ENCODE measurements at places on chromosomes 2 and 18.

- H3K27me3 ChIP-seq: peaks cover 41% of the 10 kb centered on the region
- H3K27ac ChIP-seq: no peak overlapping the region
- H3K4me3 ChIP-seq: peak overlapping the region; percentile 25
- no peak for DNase-seq
- peaks cover 4% of the 10 kb centered on the region for H3K36me3 ChIP-seq
- peaks cover 50% of the 10 kb centered on the region for H3K4me1 ChIP-seq
These were observed 234.0 kb downstream of the HAUS1 start for GRCh38 chr18:46338205-46338604.

- H3K27me3 ChIP-seq: peaks cover 32% of the 10 kb centered on the region
- H3K36me3 ChIP-seq: no peaks in the 10 kb centered on the region
- peak overlapping the region; percentile 11 for H3K4me3 ChIP-seq
These were observed 45.4 kb downstream of the M1AP start for GRCh38 chr2:74602586-74603281.

DNA sequence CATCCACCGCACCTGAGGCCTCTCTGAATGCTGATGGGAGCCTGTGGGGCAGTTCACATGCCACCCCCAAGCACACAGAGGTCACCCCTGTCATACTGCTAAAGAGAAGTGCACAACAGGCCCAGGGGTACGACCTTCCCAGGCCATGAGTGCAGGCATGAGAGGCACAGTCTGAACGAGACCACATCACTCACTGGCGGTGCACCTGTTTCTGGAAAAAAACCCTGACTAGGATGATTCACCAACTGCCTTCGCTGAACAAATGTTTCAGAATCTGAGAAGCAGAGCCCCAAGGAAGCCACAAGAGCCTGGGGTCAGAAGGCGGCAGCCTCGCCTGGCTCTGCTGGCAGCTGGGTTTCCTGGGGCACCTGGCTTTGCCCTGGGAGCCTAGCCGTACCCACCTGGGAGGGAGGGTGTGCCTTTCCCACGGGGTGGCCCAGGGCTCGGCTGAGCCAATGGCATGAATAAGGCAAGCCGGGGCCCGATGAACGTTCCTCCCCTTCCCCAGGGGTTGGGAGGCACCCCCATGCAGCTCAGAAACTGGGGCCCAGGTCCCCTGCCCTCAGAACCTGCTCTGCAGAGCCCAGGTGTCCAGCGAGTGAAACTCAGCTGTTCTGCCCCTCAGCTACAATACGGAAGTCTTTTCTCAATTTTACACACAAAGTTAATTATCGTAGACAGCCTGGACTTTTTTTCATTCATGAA is 73.8 kb downstream of the HDAC4 start:
- peak overlapping the region; percentile 91 for H3K27ac ChIP-seq
- H3K4me1 ChIP-seq: peaks cover 68% of the 10 kb centered on the region
- peak; percentile 72 for DNase-seq
- peak overlapping the region; percentile 63 for H3K4me3 ChIP-seq
- peaks cover 16% of the 10 kb centered on the region for H3K36me3 ChIP-seq

- H3K36me3 ChIP-seq: peaks cover 40% of the 10 kb centered on the region
- no peaks in the 10 kb centered on the region for H3K27me3 ChIP-seq
- H3K4me1 ChIP-seq: peaks cover 37% of the 10 kb centered on the region
- H3K27ac ChIP-seq: peak overlapping the region; percentile 98
- peak; percentile 57 for DNase-seq
These were observed 2.1 kb upstream of the PCBP1 start for GRCh38 chr2:70084973-70085710.

DNA sequence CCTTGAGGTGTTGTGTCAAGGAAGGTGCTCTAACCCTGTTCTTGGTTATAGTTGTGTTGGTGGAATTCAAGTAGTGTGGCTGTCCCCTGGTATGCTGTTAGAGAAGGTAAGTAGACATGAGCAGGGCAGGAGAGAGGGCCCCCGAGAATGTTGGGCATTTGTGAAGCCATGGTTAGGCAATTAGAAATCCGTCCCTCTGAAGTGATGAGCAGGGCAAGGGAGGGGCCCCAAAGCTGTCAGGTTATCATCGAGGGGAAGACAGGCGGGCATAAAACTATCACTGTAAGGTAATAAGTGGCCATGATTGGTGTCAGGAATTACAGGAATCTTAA is 5.2 kb downstream of the XRCC5 start:
- H3K27ac ChIP-seq: peak overlapping the region; percentile 88
- H3K27me3 ChIP-seq: no peaks in the 10 kb centered on the region
- DNase-seq: no peak
- peak overlapping the region; percentile 97 for H3K4me3 ChIP-seq
- peaks cover 67% of the 10 kb centered on the region for H3K4me1 ChIP-seq
- H3K36me3 ChIP-seq: peaks cover 59% of the 10 kb centered on the region

- H3K27ac ChIP-seq: no peak overlapping the region
- no peak overlapping the region for H3K4me3 ChIP-seq
- no peaks in the 10 kb centered on the region for H3K36me3 ChIP-seq
- no peak for DNase-seq
- H3K4me1 ChIP-seq: no peaks in the 10 kb centered on the region
- H3K27me3 ChIP-seq: peaks cover 12% of the 10 kb centered on the region
These were observed 151.5 kb downstream of the INO80D start for GRCh38 chr2:205934443-205934842.

DNA sequence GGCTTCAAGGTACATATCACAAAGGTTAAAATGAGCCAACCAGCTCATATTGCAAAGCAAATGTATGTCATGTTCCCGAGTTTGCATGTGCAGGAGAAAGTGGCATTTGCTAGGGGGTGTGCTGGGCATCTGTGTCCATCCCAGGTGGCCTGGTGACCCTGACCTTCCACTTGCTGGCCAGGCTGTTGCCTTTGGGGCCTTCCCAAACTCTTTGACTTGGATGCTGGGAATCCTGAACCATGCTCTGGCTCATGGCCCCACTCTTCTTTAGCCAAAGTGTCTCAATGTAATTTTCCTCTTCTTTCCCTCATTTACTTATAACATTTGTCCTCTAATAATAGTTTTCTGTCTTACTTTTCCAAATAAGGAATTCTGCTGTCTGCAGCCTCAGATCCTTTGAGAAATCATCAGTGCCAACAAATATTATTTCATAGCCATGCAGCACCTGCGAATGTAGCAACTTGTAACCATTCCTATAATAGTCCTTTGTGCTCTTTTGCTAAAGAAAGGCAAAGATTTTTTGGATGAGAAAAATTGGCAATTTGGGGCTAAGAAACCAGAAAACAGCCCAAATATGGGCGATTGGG is 64.2 kb downstream of the MTCL1 start:
- DNase-seq: no peak
- H3K4me1 ChIP-seq: no peaks in the 10 kb centered on the region
- no peaks in the 10 kb centered on the region for H3K36me3 ChIP-seq
- H3K4me3 ChIP-seq: no peak overlapping the region

GRCh38 chr2:113200236-113200635 is 26.5 kb downstream of the PSD4 start:
- H3K4me3 ChIP-seq: no peak overlapping the region
- H3K36me3 ChIP-seq: peaks cover 34% of the 10 kb centered on the region
- no peaks in the 10 kb centered on the region for H3K27me3 ChIP-seq
- H3K27ac ChIP-seq: no peak overlapping the region

- no peaks in the 10 kb centered on the region for H3K27me3 ChIP-seq
- H3K27ac ChIP-seq: no peak overlapping the region
- H3K36me3 ChIP-seq: peaks cover 11% of the 10 kb centered on the region
- no peak for DNase-seq
These were observed 52.2 kb downstream of the INPP5D start for GRCh38 chr2:233112329-233112728.

DNA sequence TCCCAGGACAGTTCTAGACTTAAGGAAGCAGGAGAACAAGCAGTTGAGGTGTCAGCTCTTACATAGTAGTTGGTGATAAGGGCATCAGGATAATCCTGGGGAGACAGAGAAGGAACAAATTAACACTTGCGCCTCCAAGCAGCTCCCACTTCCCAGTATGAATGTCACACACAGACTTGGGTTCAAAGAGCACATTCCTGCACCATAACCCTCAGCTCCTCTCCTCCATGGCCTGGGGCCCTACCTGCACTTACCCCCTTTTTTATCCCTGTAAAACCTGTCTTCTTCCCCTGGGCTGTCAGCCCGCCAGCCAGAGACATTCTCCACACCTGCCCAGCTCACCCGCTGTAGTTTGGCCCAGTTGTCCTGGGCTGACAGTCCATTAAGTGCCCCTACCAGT is 3.9 kb upstream of the UCN start:
- H3K4me1 ChIP-seq: peaks cover 1% of the 10 kb centered on the region
- H3K36me3 ChIP-seq: peaks cover 9% of the 10 kb centered on the region
- no peak overlapping the region for H3K4me3 ChIP-seq
- no peak overlapping the region for H3K27ac ChIP-seq
- no peak for DNase-seq

DNA sequence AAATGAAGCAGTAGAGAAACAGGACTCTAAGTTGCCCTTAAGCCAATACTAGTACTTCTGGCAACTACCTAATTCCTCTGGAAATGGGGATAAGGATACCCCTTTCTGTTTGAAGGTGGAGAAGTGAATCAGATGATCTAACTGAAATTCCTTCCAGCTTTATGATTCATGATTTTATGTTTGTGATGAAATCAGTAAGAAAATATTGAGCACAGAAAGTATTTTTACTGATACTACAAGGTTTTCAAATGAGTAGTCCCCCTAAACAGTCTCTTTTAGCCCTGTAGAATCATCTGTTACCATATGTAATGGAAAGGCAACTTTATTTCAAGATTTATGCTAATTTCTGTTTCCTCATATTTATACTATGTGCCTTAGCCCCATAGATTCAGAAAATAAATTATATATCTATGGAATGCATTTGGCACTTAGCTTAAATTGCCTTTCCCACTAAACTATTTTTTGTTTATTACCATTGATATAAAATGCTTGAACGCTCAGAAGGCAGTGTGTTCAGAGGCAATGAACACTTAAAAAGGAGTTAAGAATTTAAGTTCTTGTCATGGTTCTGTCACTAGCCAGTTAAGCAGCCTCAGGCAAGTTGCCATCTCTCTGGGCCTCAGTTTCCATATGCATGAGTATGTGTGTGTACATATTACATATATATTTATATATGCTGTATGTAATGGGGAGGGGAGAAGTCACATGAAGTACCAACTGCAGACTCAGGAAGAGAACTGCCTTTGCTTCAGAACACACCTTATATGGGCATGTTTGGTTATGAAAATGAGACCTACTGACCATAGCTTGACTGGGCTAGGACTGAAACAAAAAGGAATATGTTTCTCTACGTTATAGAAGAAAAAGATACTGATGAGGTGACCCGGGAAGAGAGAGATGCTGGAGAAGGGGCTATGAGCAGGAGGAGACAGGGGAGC is 97.7 kb downstream of the CDC42EP3 start:
- no peak for DNase-seq
- peaks cover 8% of the 10 kb centered on the region for H3K4me1 ChIP-seq
- peaks cover 8% of the 10 kb centered on the region for H3K36me3 ChIP-seq
- peaks cover 5% of the 10 kb centered on the region for H3K27me3 ChIP-seq
- H3K27ac ChIP-seq: no peak overlapping the region
- H3K4me3 ChIP-seq: no peak overlapping the region

DNA sequence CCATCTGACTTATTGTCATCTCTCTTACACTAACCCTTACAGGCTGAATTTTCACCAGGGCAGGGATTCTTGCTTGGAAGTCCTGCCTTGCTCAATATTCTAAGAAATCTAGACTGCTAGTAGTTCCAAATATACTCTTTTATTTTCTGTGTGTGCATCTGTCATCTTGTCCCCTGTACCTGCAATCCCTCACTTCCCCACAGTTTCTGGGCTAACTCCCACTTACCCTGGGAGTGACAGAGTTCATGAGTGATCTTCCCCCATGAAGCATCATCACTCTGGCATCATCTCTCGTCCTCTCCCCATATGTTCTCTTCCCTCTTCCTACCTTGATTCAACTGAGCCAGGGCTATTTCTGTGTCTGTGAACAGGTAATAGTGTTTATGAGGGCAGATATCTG is 35.7 kb downstream of the HNMT start:
- no peak for DNase-seq
- H3K27ac ChIP-seq: no peak overlapping the region

DNA sequence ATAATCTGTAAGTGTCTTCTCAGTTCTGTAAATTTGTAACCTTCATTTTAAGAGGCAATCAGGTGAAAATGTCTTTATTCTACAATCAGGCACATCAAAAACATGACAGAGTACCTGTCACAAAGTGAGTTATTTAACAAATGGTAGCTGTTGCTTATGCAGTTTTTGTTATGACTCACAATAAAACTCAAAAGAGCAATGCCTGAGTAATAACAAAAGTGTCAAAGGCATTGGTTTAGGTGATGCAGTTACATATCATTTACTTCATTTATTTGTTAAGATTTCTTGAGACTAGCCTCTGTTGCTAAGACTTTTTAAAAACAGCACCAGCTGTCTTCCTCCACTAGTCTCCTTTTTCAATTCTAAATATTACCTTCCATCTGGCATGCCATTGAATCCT is 177.8 kb downstream of the KIAA1328 start:
- no peak for DNase-seq
- H3K36me3 ChIP-seq: no peaks in the 10 kb centered on the region
- H3K27me3 ChIP-seq: no peaks in the 10 kb centered on the region
- no peaks in the 10 kb centered on the region for H3K4me1 ChIP-seq

DNA sequence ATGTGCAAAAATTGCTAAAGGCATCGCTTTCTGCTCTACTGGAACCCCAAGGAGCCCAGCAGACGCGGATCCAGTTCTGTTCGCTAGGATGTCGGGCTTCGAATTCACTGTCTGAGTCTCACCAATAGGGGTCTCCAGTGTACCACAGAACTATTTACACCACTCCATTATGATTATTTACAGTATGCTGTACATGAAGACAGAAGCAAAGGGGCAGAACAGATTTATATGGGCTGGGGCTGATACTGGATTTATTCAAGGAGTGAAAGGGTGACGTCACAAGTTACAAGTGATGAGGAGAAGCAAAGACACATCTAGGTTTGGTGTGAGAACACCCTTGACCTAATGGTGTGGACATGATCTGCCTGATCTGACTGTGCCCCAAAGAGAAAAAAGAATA is 185.3 kb upstream of the ATP5MC3 start:
- H3K4me3 ChIP-seq: no peak overlapping the region
- no peaks in the 10 kb centered on the region for H3K4me1 ChIP-seq
- H3K36me3 ChIP-seq: no peaks in the 10 kb centered on the region

DNA sequence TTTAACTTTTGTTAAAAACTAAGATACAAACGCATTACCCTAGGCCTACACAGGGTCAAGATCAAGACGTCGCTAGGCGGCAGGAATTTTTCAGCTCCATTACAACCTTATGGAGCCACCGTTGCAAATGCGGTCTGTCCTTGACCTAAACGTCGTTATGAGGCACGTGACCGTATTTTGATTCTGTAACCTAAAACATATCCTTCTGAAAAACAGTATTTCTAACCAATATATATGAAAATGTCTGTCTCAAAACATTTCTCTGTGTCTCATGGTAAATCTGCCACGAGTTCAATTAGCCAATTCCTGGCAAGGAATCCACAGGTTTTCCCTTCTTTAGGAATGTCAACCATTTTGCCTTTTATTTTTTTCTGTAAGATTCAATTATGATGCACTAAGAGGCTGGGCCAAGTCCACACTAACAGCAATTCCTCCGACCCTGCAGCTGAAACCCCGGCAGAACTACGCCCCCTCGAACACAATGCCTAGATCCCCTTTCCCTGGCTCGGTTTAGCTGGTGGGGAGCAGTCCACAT is 1.7 kb downstream of the RTN4 start:
- H3K36me3 ChIP-seq: peaks cover 7% of the 10 kb centered on the region
- peak overlapping the region; percentile 91 for H3K4me3 ChIP-seq
- no peaks in the 10 kb centered on the region for H3K27me3 ChIP-seq

- H3K27me3 ChIP-seq: no peaks in the 10 kb centered on the region
- no peak for DNase-seq
- no peak overlapping the region for H3K27ac ChIP-seq
- no peaks in the 10 kb centered on the region for H3K4me1 ChIP-seq
- no peak overlapping the region for H3K4me3 ChIP-seq
These were observed 410.7 kb upstream of the DSEL start for GRCh38 chr18:67926929-67927864.
